ENCODE measurements at places on chromosomes 16 and 17.
A peak's percentile ranks its signal among the peaks of the same experiment; 100 is the strongest.

DNA sequence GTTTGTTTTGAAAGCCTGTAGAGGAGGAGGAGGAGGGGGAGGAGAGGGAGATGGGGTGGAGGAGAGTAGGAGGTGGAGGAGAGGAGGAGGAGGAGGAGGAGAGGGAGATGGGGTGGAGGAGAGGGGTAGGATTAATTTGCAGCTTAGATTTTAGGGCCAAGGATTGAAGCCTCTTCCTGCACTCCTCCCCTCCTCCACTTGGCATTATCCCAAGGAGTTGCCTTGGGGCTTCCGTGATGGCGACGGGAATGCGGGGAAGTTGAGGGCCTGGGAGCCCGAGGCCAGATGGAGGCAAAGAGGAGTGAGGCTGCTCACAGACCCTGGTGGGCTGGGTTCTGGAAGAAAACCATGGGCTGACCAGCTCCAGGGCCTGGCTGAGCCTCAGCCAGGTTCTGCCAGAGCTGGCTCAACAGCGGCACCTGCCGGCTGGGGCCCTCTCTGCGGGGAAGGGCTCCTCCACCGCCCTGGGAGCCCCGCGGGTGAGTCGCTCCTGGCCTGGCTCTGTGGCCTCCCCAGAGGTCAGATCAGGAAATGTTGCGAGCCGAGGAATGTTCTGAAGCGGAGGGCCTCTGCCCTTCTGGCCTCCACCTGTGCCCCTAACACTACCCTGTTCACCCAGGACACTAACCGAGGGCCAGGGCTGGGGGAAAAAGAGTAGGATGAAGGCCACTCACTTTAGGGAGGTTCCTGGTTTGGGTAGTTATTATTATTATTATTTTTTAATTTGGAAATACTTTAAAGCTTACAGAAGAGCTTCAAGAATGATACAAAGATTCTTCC lies 23.9 kb upstream of the FMNL1 start:
- peak; percentile 89 for DNase-seq

DNA sequence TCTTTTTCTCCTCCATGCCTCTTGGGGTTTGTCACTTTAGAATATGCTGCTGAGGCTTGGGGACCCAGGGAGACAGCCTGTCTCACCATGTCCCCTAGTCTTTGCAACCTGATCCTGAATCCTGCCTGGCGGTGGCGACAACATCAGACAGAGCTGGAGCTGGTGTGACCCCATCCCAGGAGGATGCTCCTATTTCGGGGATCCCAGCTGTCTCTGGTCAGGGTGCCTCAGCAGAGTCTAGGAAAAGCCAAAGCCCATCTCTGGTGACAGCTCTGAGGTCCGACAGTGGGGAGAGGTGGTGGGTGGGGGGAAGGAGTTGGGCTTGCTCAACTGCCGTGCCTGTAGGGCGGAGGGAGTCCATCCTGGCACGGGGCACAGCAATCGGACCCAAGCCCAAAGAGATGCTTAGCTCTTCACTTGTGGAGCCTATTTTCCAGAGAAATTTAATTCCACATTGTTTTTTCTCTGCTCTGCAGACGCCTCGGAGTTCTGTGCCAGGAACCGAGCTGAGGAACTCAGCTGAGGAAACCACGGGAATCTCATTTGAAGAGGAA lies 10.3 kb upstream of the TNS4 start:
- DNase-seq: no peak

DNA sequence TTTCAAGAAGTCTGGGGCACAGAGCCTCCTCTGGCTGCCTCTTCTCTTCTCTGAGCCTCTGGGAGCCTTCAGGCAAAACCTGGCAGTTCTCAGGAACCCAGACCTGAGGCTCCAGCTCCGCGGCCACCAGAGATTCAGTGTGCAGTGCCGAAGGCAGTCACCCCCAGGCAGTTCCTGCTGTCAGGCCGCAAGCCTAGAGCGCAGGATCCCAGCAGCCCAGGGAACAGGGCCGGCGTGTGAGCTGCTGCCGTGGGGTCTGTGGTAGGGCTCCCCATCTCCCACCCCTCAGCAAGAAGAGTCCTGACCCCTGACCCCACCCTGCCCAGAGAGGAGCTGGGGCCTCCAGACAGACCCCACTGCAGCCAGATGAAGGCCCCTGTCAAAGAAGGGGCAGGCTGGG lies 78.2 kb downstream of the AMFR start:
- DNase-seq: no peak

- no peak for DNase-seq
Measured at GRCh38 chr17:6753546-6753945, 2.3 kb upstream of the XAF1 start.

DNA sequence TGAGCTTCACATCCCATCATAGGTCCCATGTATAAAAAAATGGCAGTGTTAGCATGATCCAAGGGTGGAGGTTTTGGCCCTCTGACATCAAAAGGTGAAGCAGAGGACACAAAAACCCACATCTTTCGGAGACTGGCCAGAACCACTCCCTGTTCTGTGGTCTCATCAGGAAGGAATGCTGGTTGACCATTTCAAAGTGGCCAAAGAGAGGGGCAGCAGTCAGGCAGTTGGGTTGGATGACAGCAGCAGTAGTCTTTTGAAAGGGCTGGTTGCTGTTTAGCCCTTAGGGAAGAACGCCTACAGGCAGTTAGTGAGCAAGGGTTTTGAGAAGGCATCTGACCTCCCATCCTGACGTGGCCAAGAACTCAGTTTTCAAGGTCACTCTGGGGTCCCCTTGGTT lies 40.5 kb downstream of the LCMT1 start:
- no peak for DNase-seq

- DNase-seq: no peak
Measured at GRCh38 chr16:5024632-5025031, 9.1 kb downstream of the NAGPA start.

- DNase-seq: no peak
Measured at GRCh38 chr17:77771587-77771986, 186.9 kb upstream of the TNRC6C start.

DNA sequence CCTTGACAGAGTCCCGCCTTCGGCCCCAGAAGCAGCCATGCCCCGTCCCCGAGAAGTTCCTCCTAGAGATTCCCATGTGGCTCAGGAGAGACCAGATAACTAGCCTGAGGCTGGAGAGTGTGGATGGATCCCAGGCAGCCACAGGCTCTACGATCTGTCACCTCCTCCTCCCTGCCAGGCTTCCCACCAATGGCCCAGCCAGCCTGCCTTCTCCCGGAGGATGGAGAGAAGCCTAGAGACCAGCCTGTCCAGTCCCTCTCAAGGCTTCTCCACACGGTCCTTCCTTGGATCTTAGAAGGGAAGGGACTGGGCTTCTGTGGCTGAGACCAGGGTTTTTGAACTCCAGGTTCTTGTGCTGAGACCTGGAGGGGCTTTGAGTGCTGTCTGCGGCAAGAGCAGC lies 1.6 kb upstream of the SMTNL2 start:
- DNase-seq: no peak

Data from caudate nucleus (tissue), 63 donors.